NCI-H524 (cell line): ENCODE measurements at places on chromosomes 6 and 20.

- no peak for DNase-seq
Observed at GRCh38 chr20:40956542-40957264, 71.9 kb upstream of the TOP1 start.

DNA sequence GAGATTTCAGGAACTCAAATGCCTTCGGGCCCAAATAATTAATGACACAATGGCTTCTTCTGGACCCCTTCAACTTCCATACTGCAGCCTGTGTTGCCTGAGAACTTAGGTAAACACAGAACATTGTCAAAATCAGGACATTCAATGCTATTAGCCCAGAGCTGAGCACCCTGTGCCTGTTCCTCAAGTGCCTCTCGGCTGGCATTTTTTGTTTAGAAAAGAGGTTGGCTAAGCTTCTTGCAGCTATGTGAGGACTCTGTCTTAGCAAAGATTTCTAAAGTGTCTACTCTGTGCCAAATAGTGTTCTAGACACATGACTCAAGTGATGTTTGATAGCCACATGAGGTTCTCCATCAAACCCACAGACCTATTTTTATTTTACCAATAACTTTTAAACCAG lies 289.3 kb upstream of the ARID1B start:
- DNase-seq: no peak

DNA sequence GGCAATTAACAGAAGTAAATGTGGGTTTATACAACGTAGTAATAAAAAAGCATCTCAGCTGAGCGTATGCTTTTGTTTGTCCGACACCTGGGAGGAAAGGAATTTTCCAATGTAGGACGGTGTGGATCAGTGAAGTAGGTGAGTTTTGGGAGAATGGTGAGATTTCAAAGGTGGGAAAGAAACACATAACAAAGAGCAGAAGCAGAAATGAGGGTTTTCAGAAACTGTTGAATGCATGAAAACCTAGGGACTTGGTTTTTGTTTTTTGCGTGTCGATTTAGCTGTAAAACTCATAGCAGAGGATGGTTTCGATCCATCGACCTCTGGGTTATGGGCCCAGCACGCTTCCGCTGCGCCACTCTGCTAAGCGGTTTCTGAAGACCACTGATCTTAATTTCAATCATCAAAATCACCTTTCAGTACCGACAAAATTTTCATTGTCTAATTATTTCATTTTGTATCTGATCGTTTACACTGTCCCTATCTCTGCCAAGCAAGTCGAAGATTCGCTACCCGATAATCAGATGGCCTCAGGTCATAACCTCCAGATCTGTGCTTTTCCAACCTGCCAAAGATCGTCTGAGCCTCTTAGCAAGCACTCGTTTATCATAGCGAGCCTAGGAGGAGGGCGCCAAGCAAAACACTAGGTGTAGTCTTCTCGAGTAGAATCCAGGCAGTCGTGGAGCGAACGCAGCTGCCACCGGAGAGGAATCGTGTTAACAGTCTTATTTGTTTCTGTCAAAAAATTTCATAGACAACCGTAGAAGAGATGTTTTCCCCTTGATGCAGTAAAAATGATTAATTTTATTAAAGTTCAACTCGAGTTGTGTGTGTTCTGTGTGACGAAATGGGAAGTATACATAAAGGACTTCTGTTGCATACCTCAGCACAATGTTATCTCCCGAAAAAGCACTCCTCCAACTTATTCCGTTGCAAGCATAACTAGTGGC lies 20.9 kb upstream of the POM121L2 start:
- DNase-seq: peak; percentile 44

DNA sequence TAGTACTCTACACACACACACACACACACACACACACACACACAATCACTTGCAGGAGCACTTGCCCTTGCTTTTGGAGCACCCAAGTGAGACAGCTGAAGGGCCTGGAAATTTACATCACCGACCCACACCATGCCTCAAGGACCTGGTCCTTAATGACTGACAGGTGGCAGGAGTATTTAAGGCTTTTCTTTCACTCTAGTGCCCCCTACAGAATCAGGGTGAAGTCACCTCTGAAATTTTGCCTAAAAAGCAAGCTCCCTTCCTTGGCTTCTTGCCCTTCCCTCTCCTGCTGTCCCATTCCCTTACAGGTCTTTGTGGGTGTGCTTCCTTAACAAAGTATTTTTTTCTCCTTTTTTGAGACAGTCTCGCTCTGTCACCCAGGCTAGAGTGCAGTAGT lies 353.5 kb upstream of the IRAK1BP1 start:
- DNase-seq: no peak

- DNase-seq: no peak
Observed at GRCh38 chr6:131651782-131652181, 14.7 kb downstream of the ENPP3 start.

DNA sequence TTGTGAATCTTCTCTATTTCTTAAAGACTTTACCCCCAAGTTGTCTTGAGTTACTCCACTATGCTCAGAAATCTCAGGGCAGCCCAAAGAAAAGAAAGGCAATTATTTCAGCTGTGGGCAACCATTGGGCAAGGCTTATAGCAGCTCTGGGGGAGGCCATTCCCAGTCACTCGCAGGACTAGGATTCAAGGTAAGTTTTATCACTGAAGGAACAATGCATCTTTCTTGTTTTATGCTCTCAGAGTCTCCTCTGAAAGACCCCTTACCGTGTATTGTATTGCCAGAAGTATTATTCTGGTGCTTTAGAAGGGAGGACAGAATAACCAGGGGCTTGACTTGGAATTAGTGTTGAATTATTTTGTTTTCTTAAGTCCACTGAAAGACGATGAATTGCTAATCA lies 586.3 kb upstream of the MAP3K7 start:
- no peak for DNase-seq

- no peak for DNase-seq
Observed at GRCh38 chr6:136582711-136583471, 32.7 kb upstream of the MAP7 start.

GRCh38 chr20:5069141-5069806 lies 50.5 kb downstream of the PCNA start:
- no peak for DNase-seq

DNA sequence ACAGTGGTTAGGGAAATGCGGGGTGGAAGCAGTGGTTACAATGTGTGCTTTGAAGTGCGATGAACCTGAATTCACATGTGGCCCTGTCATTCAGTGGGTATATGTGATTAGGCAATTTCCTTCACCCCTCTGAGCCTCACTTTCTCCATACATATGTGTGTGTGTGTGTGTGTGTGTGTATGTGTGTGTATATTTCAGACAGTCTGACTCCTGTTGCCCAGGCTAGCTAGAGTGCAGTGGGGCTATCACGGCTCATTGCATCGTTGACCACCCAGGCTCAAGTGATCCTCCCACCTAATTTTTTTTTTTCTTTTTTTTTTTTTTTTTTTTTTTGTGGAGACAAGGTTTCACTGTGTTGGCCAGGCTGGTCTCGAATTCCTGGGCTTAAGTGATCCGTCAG lies 6.3 kb downstream of the PPP1R14C start:
- DNase-seq: no peak

GRCh38 chr6:52726741-52727535 lies 36.3 kb downstream of the GSTA2 start:
- DNase-seq: no peak

- no peak for DNase-seq
Observed at GRCh38 chr20:13661070-13661685, 22.4 kb upstream of the TASP1 start.

DNA sequence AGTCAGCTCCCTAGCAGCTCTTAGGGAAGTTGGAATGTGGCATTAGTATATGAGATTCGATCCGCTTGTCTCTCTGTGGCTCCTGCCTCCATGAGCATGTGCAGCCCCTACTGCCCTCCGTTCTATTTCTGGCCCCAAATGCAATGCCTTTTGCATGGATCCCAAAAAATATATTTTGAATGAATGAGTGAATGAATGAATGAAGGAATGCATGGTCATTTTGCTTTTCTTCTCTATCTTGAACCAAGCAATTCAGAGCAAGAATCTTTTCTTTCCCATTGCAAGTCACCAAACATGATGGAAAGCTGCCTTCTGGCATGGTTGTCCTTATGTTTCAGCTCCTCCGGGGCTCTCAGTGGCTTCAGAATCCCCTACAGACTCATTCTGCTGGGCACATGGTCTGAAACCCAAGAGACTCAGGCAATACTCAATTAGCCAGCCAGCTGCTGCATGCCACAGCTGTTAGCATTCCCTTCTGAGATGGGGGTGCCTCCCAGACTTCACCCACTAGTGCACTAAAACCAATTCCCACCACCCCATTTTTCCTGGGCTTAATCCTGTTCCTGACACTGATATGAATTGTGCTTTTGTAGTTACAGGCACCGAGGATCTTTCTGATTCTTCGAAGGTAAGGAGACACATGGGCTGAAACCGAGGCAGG lies 2.6 kb upstream of the IYD start:
- no peak for DNase-seq

GRCh38 chr6:11097476-11097875 lies 3.8 kb downstream of the SMIM13 start:
- no peak for DNase-seq

DNA sequence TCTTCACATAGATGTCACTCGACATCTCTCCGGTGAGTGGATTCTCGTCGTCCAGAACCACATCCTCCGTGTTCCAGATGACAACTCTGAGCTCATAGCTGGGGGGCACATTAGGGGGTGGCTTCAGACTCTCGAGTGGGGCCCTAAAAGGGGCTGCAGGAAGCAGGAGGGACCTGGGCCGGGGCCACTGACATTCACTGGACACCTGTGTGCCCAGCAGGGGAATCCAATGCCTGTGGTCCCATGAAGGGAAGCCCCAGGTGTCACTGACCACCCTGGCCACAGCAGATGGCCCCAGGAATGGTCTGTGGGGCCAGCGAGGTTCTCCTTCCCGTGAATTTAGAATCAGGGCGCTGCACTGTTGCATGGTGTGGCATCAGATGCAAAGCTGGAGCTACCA lies 18.7 kb downstream of the ERGIC3 start:
- DNase-seq: no peak

DNA sequence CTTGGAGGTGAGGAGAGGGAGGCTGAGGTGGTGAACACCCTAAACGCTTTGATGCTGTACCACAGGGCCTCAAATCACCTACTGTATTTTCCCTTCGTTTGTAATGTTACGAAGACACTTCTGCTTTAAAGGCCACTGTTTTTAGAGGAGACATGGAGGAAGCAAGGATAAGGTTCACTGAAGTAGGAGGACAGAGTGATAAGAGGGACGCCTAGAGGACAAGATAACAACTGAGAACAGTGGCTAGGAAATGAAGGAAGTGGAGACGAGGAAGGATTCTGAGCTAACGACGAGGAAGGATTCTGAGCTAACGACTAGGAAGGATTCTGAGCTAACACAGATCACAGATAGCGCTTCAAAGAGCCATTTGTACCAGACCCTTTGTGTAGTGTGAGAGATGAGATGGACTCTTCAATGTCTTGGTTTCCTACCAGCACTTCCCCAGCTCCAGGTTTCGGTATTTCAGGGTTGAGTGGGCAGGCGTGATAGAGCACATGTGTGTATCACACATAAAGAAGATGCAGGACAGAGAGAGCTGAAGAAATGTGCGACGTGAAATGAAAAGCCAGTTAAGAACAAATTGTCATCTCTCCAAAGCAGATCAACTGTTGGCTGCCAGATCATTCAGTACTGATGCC lies 7.5 kb downstream of the SF3B5 start:
- DNase-seq: no peak

GRCh38 chr6:44105146-44105545 lies 22.1 kb downstream of the MRPL14 start:
- no peak for DNase-seq

- no peak for DNase-seq
Observed at GRCh38 chr6:14826456-14826855, 419.4 kb upstream of the JARID2 start.

- no peak for DNase-seq
Observed at GRCh38 chr6:14305624-14306023, 188.1 kb downstream of the CD83 start.

DNA sequence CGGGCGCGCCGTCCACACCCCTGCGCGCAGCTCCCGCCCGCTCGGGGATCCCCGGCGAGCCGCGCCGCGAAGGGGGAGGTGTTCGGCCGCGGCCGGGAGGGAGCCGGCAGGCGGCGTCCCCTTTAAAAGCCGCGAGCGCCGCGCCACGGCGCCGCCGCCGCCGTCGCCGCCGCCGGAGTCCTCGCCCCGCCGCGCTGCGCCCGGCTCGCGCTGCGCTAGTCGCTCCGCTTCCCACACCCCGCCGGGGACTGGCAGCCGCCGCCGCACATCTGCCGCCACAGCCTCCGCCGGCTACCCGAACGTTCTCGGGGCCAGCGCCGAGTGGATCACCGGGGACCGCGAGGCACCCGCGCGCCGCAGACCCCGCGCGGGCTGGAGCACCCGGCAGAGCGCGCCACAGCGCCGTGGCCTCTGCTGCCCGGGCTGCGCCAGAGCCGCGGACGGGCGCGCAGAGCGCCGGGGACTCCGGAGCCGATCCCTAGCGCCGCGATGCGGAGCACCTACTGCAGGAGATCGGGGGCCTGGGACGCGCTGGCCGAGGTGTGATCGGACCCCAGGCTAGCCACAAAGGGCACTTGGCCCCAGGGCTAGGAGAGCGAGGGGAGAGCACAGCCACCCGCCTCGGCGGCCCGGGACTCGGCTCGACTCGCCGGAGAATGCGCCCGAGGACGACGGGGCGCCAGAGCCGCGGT lies at the start of gene BMP2:
BMP2 (plus strand) TSS at position 151 of the 692 bp plus-strand sequence. CDS start 2,441 bp downstream, outside the sequence.
- peak; percentile 38 for DNase-seq

- DNase-seq: no peak
Observed at GRCh38 chr6:109496036-109496772, 13.2 kb upstream of the ZBTB24 start.

DNA sequence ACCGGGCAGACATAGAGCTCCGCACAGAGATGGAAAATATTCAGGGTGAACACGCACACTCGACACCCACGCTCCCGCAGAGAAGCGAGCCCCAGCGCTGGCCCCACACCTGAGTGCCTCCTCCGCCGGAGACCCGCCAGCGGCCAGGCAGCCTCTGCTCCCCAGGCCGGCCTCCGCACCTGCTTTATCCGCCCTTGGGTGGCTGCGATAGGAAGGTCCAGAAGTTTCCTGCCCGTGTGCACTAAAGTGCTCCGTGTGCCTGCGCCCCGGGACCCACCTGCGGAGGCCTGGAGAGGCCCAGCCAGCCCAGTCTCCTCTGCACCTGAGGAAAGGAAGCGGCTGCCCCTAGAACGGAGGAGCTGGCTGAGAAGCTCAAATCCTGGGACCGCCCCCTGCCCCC lies 10.8 kb upstream of the FOXC1 start:
- DNase-seq: no peak

- DNase-seq: peak; percentile 9
Observed at GRCh38 chr6:14584450-14584849, 466.9 kb downstream of the CD83 start.

GRCh38 chr20:58829531-58829941 lies 21.2 kb downstream of the GNAS-AS1 start:
- DNase-seq: peak; percentile 4

GRCh38 chr6:36128793-36129192 lies 1.5 kb upstream of the MAPK13 start:
- peak; percentile 44 for DNase-seq

GRCh38 chr20:54345301-54345724 lies 130.1 kb upstream of the DOK5 start:
- no peak for DNase-seq

GRCh38 chr6:67431076-67431475 lies 1204.0 kb upstream of the ADGRB3 start:
- no peak for DNase-seq

GRCh38 chr20:57274299-57274698 lies 7.9 kb upstream of the BMP7 start:
- DNase-seq: no peak
